Colonic mucosa (tissue), 4 donors: ENCODE measurements at places on chromosomes 6 and 20. TPM values are rescaled to one million over a fixed set of nuclear protein-coding genes. Genes with fewer than 3 reads are reported as not detected.

The TRIM15 gene
- total RNA-seq = 26.8 TPM

DNA sequence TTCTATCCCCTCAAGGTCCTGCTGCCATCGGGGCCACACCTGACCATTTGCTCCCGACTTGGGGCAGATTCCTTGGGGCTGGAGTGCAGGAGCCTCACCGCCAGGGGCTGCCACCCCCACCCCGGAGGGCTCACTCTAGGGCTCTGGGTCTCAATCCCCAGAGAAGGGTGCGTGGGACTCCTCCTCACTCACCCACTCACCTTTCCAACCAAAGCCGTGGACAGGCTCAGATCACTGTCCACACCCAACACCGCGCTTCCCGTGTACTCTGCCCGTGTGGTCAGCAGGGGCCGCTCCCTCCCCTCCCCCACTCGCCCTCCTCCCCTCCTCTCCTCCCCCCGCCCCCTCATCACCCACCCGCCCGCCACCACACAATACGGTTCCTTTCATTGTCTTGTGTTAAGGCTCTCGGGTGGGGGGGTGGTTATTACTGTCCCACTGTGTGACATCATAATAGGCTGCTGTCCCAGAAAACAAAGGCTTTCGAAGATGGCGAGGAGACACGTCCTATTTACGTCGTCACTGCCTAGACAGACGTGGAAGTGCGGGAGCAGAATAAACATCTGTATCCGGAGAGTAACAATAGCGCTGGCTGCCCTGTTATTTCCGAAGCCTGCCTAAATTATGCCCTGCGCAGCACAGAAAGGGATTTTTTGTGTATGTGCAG, 85.8 kb downstream of the YTHDF1 start:
- no peak for DNase-seq

The SLC25A27 gene
- total RNA-seq = 7.6 TPM

- DNase-seq = no peak
Observed at GRCh38 chr6:17899491-17899890, 87.9 kb downstream of the KIF13A start.

The TCP1 gene
- 294 TPM for total RNA-seq

The CARMIL1 gene
- 38.6 TPM for total RNA-seq

GRCh38 chr20:35708502-35708901, 9.3 kb downstream of the ROMO1 start:
- no peak for DNase-seq

DNA sequence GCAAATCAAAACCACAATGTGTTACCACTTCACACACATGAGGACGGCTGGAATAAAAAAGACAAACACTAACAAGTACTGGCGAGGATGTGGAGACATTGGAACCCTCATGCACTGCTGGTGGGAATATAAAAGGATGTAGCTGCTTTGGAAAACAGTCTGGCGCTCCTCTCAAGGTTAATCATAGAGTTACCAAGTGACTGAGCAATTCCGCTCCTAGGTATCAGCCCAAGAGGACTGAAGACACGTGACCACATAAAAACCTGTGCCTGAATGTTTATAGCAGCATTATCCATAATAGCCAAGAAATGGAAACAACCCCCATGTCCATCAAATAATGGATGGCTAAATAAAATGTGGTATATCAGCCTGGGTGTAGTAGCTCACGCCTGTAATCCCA, 45.0 kb downstream of the VSTM2L start:
- no peak for DNase-seq

DNA sequence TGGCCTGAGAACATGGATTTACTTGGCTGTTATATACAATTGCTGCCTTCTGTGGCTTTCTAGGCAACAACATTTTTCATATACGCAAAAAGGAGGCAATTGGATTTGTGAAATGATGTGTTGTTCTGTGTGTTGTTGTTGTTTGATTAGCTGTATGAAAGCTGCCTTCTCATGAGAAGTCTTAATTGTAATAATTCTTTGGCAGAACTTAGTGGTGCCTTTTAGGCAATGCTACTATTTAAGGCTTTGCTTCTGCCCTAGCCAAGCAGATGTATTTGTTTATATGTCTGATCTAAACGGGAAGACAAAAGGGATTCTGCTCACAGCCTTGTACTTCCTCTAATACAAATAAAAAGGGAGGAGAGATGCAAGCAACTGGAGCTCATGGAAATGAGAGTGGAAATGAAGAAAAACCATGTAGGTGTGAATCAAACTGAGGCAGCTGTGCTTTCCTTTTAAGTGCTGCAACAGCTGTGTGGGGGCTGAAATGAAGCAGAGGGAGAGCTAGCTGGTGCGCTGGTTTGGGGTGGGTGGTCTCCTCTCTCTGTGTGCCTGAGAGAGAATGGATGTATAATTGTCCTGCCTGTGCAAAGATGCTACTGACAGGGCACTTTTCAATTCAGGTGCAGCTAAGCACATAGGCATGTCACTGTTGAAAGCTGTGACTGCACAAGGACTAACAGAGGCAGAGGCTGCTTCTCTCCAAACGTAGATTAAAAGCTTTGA, 386.9 kb upstream of the MAN1A1 start:
- no peak for DNase-seq

The ZSCAN12 gene
- 4.9 TPM for total RNA-seq

DNA sequence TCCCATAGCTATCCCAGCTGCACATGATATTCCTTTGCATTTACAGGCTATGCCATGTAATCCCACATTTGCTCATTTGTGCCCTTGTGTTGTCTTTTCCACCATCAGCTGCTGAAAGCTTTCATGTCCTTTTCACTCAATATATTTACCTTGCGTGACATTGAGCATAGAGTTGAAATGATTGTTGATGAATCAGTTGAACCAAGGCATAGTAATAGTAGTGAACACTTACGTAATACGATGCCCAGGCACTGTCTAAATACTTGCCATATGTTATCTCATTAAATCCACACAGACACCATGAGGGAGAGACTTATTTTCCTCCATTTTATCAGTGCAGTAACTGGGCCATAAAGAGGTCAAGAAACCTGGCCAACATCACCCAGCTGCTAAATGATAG, 13.1 kb downstream of the RNF8 start:
- DNase-seq = no peak
